ENCODE measurements at places on chromosomes 1 and 21.

GRCh38 chr1:100730130-100730529, 10.6 kb downstream of the VCAM1 start:
- no peak for DNase-seq

DNA sequence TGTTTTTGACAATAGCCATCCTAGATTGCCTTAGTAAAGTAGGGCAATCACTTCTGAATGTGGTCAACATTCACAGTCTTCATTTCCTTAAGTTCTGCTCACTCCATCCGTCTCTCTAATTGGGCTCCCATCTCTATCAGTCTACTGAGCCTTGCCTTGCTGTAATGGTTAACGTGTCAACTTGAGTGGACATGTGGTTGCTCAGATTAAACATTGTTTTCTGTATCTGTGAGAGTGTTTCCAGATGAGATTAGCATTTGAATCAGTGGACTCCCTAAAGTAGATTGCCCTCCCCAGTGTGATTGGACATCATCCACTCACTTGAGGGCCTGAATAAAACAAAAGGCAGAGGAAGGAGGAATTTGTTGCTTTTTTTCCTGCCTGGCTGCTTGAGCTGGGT, 26.4 kb downstream of the C1orf216 start:
- no peak for DNase-seq

DNA sequence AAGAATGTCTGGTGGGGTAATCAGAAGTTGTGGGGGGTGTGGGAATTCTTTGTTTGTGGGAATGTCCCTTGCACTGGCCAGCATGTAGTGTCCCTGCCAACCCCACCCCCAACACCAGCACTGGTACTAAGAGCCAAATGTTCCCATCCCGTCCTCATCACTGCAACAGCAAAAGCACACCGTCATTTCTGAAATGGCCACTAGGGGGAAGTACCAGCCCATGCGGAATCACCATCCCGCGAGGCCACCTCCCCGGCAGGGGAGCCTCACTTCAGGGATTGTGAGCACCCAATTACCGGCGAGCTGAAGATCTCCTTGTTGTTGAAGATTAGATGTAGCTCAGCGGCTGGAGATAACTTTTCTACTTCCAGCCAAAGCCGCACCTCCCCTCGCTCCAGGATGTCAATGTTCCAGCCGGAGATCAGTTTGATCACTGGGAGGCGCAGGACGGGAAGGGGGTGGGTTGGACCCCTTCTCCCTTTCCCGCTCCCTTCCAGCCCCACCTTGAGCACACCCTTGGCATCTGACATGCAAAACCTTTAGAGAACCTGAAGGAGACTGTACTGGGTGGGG, 41.0 kb downstream of the MYOM3 start:
- DNase-seq = peak; percentile 63

DNA sequence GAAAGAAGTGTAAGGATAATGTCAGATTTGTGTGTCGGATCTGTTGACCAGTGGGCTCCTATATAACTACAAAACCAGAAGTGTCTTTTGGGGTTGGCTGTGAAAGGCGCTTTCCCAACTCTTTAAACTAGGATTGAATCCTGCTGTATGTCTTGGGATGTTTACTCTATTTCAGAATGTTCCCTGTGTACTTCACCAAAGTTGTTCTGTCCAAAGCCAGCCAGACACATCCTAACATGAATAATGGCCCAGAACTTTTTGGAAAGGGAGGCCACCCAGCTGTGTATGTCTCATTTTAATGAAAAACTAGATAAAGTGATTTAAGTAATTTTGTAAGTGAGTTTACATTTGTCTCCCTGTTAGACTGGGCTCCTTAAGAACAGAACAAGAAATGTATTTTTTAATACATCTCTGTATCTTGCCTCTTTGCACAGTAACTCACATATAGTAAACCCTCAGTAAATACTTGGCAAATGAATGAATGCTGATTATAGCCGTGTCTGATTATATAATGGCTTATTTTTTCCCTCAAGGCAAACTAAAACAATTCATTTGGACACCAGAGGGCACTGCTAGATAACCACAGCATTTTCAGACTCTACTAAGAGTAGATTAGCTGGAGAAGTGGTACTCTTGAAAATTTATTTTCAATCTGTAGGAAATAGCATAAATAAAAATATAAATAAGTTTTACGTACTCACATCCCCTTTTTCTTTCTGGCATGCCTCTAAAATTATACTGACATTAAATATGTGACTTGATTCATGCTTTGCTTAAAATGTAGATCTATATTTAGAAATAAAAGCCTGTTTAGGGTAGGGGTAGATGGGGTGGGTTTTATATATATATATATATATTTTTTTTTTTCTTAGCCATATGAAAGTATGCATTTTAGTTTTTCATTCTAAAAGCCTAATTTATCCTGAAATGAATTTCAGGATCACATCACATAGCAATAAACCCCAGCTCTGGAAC, 23.8 kb downstream of the TSEN15 start:
- no peak for DNase-seq

- no peak for DNase-seq
Observed at GRCh38 chr21:42112238-42112637, 41.1 kb downstream of the UMODL1 start.

DNA sequence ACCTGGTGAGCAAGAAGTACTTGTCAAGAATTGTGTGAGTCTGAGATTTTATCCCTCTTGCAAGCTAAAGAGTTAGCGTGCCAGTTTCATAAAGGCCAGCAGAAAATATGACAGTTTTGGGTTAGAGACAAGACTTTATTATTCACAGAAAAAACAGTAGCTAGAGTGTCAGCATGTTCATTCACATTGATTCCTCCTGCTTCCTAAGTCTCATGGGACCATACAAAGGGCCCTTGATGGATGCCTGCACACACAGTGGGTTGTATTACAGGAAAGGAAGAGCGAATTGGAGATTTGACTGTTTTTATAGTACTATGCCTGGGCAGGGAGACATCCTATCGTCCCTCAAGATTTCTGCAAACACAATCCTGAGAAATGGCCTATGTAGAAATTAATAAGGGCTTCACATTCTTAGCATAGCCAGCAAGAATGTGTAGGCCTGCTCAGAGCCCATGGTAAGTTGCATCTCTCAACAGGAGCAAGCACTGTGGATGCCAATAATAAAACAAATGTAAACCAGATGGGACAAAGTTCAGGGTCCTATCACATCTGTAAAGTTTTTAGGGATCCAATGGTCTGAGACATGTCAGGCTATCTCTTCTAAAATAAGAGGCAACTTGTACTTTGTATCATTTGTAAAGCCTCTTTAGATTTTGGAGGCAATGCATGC, 4.0 kb upstream of the ASPM start:
- no peak for DNase-seq

DNA sequence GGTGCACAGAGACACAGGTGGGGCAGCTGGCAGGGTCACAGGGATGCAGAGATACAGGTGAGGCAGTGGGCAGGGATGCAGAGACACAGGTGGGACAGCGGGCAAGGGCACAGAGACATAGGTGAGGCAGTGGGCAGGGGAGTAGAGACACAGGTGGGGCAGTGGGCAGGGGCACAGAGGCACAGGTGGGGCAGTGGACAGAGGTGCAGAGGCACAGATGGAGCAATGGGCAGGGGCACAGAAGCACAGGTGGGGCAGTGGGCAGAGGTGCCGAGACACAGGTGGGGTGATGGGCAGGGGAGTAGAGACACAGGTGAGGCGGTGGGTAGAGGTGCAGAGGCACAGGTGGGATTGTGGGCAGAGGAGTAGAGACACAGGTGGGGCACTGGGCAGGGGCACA, 117.3 kb upstream of the KLHDC7A start:
- DNase-seq = no peak

DNA sequence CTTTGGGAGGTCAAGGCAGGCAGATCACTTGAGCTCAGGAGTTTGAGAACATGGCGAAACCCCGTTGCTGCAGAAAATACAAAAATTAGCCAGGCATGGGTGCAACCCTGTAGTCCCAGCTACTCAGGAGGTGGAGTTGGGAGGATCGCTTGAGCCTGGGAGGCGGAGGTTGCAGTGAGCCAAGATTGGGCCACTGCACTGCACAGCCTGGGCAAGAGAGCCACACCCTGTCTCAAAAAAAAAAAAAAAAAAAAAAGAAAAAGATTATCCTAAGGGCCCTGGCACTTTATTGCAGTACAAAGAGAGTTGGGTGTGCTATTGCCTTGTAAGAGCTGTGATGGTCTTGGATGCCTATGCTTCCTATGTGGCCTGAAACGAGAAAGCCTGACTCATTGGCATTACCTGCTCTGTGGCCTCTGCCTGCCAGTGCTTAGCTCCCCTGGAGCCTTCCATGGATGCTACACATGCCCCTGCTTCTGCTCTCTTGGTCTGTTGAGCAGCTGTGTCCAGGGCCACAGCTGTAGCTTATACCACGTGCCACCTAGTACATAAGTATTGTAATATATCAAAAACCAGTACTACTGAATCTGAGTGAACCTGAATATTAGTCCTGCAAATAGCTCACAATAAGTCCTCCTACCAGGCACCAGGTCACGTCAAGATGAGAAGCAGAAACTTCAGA, 45.8 kb downstream of the DNAJC6 start:
- no peak for DNase-seq

DNA sequence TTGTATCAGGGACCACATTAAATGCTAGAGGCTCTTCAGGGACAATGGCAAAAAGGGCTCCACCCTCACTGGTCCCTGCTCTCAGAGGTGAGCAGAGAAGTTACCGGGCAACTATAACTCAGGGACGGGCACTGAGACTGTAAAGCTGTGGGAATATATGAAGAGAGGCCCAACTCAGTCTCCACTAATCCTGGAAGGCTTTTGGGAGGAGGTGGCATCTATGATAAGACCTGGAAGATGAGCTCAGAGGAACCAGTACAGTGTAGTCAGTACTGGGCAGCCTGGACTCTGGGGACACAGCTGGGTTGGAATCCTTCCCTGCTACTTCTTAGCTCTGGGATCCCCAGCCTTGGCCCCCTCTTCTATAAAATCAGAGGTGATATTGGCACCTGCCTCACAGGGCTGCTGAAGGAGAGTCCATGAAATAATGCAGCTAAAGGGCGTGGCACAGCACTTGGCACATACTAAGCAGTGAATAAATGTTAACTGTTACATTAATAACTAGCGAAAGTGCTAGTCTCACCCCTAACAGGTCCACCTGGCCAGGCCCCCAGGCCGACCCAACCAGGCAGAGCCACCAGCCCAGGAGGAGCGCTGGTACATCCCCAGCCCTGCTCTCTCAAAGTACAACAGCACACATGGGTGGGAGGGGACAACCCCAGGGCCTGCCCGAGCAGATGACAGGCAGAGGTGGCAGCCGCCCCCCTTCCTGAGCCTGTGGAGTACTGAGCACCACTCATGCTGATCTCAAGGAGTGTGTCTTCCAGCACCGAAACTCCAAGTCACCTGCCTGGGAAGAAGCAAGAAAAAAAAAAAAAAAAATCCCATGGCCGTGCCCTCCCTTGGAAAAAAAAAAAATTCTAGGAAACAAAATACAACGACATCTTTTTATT, 62.7 kb downstream of the CASZ1 start:
- DNase-seq = peak; percentile 42

GRCh38 chr1:92481599-92481925, 5.2 kb downstream of the GFI1 start:
- no peak for DNase-seq

- no peak for DNase-seq
Observed at GRCh38 chr1:116874733-116875249, 34.9 kb upstream of the PTGFRN start.

GRCh38 chr1:168917309-168917708, 188.3 kb upstream of the DPT start:
- DNase-seq = no peak

- DNase-seq = peak; percentile 68
Observed at GRCh38 chr1:39491146-39491921, at the start of gene BMP8A. Gene BMP8A (plus strand): TSS chr1:39491636. CDS start chr1:39491992, 356 bp downstream.

DNA sequence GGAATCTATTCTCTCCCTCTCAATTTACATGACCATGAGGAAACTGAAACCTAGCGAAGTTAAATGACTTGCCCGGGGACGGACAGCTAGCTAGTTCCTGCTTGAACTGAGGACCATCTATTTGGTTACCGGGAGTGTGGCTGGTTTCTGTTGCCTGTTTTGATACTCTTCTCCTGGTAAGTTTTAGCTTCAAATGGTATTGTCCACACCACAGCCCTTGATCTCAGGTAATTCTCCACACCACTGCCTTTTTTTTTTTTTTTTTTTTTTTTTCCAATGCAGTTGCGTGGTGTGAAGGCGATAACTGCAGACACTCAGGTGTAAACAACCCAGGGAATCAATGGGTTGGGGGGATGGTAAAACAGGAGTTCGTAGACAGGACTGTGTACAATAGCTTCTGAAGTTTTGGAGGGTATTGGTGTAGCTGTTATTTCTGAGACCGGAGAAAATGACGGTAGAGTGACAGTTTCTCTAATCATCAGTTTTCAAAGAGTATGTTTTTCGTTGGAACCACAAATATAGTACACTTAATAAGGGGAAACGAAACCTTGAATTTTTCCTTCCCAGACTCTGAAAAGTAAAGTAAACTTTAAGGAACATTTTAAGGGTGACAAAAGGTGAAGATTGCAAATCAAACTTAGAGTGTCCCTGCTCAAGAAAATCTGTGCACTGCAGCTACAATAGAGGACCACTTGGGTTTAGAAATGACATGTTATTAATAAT, 125.3 kb upstream of the CACYBP start:
- DNase-seq = no peak

- DNase-seq = no peak
Observed at GRCh38 chr1:165662186-165662585, 31.2 kb downstream of the MGST3 start.

DNA sequence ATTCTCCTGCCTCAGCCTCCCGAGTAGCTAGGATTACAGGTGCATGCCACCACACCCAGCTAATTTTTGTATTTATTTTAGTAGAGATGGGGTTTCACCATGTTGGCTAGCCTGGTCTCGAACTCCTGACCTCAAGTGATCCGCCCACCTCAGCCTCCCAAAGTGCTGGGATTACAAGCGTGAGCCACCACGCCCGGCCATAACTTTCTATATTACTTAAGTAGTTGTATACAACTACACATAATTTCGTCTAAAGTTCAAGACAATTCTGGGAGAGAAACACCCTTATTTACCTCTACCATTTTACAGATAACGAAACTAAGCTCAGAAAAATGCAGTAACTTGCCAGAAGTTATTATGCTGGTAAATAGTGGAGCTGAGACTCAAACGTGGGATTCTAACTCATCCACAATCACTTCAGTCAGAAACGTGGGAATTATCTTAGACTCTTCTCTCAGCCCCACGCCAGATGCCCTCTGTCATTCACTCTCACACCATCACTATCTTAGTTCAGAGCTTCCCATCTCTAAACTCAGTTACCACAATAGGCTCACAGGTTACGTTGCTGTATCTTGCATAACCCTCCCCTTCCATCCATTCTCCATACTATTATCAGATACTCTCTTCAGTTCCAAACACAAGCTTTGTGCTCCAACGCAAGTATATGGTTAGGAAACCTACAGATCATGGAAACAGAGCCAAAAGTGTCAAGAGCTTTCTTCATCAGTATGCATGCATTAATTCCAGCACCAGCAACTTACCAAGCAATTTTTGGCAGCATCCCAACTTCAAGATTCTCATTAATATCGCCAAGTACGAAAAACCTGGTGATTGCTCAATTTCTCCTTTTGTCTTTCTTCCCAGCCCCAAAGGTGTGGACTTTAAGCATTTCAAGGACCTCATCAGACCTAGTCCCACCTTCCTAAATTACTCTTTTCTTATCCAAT, 69.3 kb downstream of the RERE start:
- no peak for DNase-seq

Measured in stimulated activated CD4-positive, alpha-beta T cell treated with anti-CD3 and anti-CD28 coated beads, Interleukin-1b, Interleukin-23, amount 100 ng/mL, for 4 hours (primary cell).